Gastroesophageal sphincter (tissue), 4 donors: ENCODE measurements at places on chromosomes 1 and 21.

GRCh38 chr1:221947731-221948130, 205.8 kb upstream of the DUSP10 start:
- ATAC-seq, result no peak

GRCh38 chr1:244988521-244988920, 124.2 kb upstream of the HNRNPU start:
- ATAC-seq, result no peak

DNA sequence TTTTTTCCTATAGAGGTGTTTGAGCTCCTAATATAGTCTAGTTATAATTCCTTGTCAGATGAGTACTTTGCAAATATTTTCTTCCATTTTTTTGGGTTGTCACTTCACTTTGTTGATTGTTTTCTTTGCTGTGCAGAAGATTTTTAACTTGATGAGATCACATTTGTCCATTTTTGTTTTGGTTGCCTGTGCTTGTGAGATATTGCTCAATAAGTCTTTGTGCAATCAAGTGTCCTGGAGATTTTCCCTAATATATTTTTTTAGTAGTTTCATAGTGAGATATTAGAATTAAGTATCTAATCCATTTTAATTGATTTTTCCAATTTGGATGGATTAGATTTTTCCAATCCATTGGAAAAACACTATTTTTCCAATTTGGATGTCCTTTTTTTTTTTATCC, 1395.5 kb downstream of the PLA2G4A start:
- ATAC-seq, result no peak

- ATAC-seq, result no peak
Observed at GRCh38 chr1:19605967-19606366, 38.1 kb upstream of the NBL1 start.

DNA sequence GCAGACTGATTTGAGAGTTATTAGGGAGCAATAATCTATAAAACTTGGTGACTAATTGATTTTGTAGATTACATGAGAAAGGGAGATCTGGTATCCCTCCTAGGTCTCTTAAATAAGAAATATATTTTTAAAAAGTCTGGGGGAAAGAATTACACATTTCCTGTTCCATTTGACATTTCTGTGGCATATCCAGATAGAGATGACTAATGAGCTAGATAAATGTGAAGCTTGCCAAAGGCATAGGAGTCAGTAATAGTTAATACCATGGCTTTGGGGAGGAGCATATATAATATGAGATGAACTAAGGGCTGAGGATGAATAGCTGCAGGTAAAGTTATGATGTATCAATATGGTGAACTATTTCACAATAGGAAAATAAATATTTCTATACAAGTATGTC, 663.7 kb downstream of the PTPRC start:
- ATAC-seq, result no peak

- no peak for ATAC-seq
Observed at GRCh38 chr1:225977937-225978748, 21.0 kb downstream of the SDE2 start.

GRCh38 chr1:32754317-32755097, 51.9 kb upstream of the SYNC start:
- peak; percentile 28 for ATAC-seq

- ATAC-seq, result peak; percentile 51
Observed at GRCh38 chr1:88985032-88985431, 7.4 kb downstream of the KYAT3 start.

- no peak for ATAC-seq
Observed at GRCh38 chr1:183778568-183779433, 26.1 kb upstream of the RGL1 start.

DNA sequence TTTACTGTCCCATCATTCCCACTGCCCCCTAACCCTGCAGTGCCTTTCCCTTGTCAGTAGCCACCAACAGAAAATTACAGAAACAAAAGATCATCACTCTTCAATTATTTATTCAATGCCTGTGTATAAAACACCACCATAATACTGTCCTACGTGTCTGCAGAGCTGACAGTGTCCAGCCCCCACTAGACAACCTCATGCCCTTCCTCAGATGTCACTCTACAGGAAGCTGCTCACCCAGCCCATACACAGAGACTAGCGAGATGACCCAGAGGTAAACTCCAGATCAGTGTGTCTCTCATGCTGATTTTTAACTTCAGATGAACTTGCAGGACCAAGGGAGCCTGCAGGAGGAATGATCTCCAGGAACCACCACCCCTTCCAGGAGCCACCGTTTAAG, 51.3 kb upstream of the GJA5 start:
- no peak for ATAC-seq

GRCh38 chr1:99754697-99755096, 11.7 kb downstream of the FRRS1 start:
- ATAC-seq, result no peak

GRCh38 chr1:998995-999724, 737 bp downstream of the HES4 start:
- ATAC-seq, result no peak

- no peak for ATAC-seq
Observed at GRCh38 chr1:188128761-188129160, 1300.0 kb downstream of the PLA2G4A start.

- ATAC-seq, result no peak
Observed at GRCh38 chr1:167665469-167665868, 35.4 kb downstream of the RCSD1 start.

DNA sequence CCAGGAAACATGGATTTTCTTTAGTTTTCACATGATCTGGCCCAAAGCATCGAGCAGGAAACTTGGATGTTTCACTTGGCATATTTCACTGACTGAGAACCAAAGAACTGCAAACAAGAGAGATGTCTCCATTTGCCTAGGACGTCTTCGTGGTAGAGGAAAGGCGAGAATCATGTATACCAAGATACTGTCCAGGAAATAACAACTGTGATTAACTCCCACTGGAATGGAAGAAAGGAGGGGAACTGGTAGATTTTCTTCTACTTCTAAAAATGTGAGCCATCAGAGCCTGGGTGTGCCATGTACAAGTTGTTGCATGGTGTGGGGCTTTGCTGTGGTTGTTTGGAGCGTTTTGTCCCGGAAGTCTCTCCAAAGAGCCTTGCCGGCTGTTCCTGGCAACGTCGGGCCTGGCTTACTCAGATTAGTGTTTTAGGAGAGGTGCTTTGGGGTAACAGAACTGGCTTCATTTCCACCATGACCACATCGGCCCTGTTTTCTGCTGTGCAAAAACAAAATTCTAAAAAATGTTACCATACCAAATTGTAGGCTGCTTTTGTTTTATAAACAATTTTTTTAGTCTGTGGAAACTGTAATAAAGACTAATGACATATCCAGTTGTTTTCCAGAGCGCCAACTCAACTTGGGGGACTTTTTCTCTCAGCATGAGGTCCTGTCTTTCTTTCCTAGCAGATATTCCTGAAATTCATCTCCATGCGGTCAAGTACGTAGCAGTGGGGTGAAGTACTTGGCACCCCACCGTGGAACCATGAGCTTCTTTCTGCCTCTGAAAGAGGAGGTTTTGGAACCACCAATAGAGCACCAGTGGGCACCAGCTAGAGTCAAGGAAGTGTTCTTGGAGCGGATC, 118.3 kb downstream of the TM2D1 start:
- peak; percentile 94 for ATAC-seq

GRCh38 chr1:226405411-226405988, 2.4 kb downstream of the PARP1 start:
- no peak for ATAC-seq

DNA sequence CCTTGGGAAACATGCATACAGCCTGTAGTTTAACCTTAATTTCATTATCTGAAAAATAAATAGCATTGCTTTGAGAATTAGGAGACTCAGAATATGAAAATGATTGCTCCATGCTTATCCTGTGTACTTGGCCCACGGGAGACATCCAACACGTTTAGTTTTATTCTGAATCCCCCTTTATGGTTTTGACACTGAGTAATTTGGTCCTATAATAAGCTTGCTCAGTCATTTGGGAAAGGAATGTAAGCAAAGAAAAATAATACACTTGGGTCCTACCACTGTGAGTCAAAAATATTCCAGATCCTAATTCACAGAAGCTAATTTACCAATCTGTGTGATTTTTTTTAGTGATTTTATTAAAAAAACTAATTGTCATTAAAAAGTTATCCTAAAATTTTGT, 557.3 kb downstream of the USP25 start:
- no peak for ATAC-seq
